ENCODE measurements at places on chromosomes 6 and 20.

GRCh38 chr6:128432394-128432793 is 88.0 kb downstream of the PTPRK start:
- DNase-seq = no peak

- DNase-seq = no peak
Observed at GRCh38 chr6:30691208-30691847, 544 bp upstream of the NRM start.

DNA sequence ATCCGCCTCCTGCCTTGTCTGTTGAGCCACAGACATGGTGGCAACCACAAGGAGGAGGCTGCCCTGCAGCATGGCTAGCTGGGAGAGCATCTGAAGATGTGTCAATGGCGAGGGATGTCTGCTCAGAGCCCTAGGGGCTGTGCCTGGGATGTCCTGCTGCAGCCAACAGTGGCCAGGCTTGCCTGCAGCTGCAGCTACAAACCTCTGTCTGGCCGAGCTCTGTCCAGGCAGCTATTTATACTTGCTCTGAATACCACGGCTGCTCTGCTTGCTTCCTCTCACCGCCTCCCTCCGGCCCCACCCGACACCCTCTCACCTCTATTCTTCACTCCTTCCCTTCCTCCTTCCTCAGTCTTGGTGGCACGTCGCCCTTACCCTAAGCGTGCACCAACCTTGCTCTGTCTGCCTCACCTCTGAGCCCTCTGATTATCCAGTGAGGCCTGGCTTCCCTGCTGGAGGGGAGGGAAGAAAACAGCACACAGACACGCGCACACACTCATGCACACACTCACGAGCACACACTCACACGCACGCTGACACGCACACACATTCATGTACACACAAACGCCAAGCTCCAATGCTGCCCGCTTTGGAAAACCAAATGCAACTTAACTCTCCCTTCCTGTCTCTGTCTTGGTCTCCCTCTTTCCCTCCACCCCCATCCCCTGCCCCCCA is at the start of gene ANGPT4:
ANGPT4 (minus strand) TSS at position 210 of the 675 bp plus-strand sequence; CDS start at position 90, 120 bp downstream.
- no peak for DNase-seq

DNA sequence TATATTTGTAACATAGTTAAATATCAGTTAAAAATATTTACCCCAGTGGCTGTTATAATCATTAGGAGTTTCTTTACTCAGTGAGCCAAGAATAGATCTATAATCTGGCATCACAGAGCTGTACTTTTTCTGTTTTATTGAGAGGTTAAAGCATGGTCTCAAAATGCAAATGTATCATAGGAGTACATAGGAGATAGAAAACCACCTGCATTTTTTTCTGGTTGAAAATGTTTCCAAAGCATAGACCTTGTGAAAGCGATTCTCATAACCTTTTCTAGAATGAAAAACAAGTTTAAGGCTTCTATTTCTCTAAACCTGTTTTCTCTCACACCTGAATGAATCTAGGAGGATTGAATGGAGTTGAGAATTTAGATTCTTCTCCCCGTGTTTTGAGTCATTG is 14.4 kb downstream of the KCNQ5 start:
- no peak for DNase-seq

GRCh38 chr6:157460182-157460999 is 79.4 kb downstream of the ZDHHC14 start:
- DNase-seq = no peak

GRCh38 chr20:17626217-17627007 is 55.6 kb downstream of the RRBP1 start:
- no peak for DNase-seq

DNA sequence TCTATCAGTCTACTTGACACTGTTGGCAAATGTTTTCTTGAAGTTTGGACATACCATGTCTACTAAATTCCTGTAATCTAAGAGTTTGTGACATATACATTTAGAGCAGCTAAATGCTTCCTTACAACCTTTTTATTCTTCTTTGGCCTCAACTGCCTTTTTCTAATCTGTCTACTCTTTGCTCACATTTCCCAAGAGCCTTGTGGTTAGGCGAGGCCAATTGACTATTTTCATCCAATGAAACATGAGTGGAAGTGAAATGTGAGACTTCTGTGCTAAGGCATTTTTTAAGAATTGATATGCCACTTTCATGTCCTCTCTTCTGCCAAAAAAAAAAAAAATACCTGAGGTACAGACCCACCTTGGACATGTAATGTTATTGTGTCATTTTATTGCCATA is 158.2 kb upstream of the MCHR2 start:
- DNase-seq = no peak

DNA sequence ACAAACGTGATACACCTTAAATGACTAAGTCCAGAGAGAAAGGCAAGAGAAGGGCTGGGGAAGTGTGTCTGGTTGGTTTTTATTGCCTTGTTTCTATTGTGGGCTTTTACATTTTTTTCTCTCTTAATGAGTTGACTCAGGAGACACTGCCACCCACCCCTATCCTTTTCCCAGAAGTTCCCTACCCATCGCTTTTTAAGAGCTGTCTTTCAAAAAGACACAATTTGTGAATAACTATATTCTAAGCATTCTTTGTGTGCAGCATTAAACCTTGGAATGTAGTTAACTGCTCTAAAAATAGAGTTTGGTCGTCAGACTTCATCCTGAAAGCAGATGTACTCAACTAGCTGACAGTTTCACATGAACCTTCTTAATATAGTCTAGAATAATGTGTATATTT is 174.9 kb downstream of the ISM1 start:
- no peak for DNase-seq

DNA sequence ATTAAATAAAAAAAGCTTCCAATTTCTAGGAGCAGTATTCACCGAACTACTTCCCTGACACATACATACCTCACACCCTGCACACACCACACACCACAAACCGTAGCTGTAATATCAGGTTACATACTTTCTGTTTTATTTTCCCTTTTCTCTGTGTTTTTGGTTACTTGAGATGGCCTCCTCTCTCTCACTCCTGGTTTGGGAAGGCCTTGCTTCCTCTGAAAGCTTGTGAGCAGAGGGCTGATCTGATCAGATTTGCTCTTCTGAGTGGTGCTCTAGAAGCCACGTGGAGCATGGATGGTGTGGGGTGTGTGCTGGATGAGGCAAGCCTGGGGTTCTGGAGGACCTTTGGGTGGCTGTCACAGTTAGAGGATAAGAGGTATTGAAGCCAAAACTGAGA is 20.9 kb downstream of the UTRN start:
- no peak for DNase-seq

DNA sequence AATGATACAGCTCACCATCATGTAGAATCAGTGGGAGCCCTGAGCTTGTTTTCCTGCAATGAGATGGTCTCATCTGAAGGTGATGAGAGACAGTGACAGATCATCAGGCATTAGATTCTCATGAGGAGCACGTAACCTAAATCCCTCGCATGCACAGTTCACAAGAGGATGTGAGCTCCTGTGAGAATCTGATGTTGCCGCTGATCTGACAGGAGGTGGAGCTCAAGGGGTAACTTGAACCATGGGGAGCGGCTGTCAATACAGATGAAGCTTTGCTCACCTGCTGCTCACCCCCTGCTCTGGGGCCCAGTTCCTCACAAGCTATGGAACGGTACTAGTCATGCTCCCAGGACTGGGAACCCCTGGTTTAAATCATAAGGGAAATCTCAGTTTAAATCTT is 89.2 kb downstream of the THBS2 start:
- no peak for DNase-seq

DNA sequence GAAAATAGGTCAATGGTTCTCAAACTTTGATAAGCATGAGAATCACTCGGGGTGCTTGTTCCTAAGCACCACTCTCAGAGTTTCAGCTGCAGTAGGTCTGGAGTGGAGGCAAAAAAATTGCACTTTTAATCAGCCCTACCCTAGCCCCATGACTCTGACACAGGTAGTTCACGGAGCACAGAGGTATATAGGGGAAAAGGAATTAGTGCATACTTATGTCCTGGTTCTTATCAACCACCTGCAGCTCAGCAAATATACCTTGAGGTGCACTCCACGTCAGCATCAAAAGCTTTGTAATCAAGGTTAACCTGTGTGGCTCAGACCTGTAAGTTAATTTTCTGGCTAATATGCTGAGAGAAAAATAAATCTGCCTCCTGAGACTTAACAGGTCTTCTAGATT is 138.8 kb upstream of the HMGN3 start:
- no peak for DNase-seq

- no peak for DNase-seq
Observed at GRCh38 chr6:169269180-169270076, 15.8 kb upstream of the THBS2 start.

Measured in A549 (cell line).